ENCODE measurements at places on chromosomes 5 and 9.

DNA sequence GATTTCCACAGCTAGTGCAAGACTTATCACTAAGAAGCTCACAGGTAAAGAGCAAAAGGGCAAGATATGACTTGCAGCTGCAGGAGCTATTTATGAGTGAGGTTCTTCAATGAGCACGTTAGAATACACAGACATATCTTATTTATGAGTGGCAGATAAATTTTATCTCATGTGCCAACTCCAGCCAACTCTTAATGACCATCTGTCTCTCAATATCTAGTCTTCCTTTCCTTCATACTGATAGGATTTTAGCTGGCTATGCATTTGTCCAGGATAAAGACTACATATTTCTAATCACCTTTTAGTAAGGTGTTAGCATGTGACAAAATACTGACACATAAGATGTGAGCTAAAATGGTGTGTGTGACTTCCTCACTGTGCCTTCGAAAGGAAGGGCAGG is 304.5 kb downstream of the TRPM3 start:
- DNase-seq: no peak

GRCh38 chr9:137280474-137281344 is 3.2 kb downstream of the TOR4A start:
- no peak for DNase-seq

DNA sequence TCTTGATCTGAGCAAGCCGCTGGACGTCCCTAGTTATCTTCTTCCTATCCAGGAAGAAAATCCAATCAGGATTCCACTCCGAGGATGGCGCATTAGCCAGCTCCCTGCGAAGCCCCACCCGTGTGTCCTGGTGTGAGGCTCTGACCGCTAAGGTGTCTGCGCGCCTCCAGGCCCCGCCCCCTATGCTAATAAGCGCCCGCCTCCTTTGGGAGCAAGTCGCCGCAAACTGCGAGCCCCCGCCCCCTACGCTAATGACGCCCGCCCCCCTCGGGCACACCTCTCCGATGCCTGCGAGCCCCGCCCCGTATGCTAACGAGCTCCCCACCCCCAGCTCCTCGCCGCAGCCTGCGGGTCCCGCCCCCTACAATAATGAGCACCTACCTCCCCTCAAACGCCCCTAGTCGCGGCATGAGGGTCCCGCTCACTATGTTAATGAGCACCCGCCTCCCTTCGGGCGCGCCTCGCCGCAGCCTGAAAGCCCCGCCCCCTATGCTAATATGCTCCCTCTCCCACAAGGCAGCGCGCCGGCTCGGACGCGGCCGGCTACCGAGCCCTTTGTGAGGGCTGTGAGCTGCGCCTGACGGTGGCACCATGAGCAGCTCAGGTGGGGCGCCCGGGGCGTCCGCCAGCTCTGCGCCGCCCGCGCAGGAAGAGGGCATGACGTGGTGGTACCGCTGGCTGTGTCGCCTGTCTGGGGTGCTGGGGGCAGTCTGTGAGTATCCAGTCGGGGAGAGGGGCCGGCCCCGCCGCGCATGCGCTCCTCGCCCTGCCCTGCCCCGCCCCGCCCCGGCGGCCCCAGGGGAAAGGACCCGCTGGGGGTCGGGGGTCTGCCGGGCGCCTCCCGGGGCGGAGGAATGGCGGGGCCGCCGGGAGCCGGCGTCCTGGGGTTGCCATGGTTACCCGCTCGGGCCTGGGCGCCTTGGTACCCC is at the start of gene CACFD1:
CACFD1 (plus strand) TSS at position 503 of the 929 bp plus-strand sequence; CDS start at position 592, 89 bp downstream.
- peak; percentile 94 for DNase-seq

DNA sequence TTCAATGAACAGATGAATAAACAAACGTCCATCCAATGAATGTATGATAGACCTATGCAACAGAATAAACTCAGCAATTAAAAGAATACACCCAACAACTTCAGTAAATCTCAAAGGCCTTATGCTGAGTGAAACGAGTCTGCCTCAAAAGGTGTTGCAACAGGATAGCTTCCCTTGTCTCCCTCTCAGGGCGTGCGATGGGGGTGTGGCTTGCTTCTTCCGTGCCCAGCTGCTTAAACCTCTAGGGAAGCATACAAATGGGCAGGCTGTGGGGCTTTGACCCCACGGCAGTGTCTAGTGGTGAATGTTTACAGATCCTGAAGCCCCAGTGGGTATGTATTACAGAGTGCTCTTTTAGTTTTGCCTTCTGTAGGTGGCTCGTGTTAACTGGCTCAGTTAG is 87.0 kb upstream of the CCL21 start:
- peak; percentile 1 for DNase-seq

DNA sequence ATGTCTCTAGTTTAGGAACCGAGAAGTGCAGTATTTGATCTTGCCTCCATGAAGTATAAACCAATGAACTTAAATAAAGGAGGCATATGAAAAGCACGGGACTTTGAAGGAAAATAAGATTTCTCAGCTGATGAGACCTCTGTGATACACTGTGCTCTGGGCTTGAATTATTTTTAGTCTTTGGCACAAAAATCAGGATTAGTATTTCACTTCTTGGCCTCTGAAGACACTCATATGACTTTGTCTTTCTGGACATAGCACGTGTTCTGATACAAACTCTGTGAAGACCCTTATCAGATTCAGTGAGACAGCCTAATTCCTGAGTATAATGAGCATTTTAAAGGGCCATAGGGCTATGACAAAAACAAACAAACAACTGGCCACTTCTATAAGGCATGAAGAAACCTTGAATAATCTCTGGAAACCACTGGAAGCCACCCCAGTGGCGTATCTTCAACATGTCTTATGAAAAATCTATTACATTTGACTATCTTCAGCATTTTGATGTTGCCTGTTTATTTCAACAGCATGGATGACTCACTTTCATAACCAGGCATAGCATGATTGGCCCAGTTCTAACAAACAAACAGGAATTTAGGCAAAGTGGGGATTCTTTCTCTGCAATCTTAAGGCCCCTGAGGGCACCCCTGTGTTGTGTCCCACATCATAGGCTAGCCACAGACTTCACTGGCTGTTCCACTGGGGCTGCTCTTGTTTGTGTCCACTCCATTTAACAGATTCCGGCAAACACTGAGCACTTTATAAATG is 90.3 kb upstream of the ZNF462 start:
- no peak for DNase-seq

GRCh38 chr5:54620141-54620933 is 102.8 kb downstream of the SNX18 start:
- DNase-seq: no peak

DNA sequence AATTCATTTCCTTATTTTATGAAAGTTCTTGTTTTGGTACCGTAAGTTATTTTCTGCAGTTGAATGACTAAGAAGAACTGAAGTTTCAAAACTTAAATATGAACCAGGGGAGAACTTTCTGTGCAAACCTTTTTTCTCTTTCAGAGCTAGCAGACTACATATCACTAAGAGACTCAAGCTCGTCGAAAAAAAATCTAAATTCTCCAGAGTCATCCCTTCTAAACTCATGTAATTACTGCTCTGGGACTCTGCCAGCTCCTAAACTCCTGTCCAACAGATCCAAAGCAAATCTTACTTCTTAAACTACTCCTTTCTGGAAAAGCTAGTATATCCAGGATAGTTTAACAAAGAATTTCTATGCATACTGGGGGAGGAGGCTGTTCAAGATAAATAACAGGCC is 87.0 kb upstream of the NR5A1 start:
- no peak for DNase-seq

- no peak for DNase-seq
These were observed 120.0 kb upstream of the CACNA1B start for GRCh38 chr9:137757613-137758029.

DNA sequence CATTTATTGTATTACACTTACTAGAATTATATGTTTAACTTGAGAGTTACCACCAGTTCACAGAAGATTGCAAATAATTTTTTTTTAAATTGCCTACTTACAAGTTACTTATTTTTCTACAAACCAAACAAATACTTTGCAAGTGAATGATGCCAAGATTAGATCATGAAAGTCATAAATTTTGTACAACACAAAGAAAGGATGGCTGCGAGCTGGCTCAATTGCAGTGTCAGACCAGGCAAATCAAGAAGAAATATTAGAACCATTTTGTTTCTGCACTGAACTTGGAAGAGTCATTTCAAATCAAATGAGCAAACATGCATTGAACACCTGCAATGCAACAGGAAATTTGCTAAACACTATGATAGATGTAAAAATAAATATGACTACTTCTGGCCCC is 97.3 kb downstream of the PLCXD3 start:
- DNase-seq: no peak

DNA sequence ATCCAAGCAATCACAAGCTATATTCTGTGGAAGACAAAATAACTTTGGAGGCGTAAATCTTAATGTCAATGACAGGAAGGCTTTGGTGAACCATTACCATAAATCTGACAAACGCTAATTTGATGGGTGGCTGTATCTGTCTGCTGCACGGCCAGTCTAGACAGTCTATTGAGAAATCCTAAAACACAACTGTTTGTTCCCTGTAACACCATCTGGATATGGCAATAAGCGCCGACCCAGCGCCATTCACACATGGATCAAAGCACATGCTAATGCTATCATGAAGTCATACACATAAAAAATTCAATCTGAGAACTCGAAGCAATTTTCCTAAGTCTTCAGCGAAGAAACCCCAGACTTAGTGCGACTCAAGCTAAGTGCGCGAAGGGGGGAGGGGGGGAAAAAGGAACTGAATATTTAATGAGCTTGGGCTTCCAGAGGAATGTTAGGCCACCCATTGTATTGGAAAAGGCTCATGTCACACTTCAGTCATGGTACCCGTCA is 95.1 kb downstream of the ARL15 start:
- DNase-seq: no peak
